Activated naive CD8-positive, alpha-beta T cell treated with anti-CD3 and anti-CD28 coated beads, Interleukin-2, amount 10 ng/mL, durations not matched to agents 7 days and 5 days (primary cell): ENCODE measurements at places on chromosomes 2 and 18. TPM values are rescaled to one million over a fixed set of nuclear protein-coding genes. Genes with fewer than 3 reads are reported as not detected.
A peak's percentile ranks its signal among the peaks of the same experiment; 100 is the strongest.

DNA sequence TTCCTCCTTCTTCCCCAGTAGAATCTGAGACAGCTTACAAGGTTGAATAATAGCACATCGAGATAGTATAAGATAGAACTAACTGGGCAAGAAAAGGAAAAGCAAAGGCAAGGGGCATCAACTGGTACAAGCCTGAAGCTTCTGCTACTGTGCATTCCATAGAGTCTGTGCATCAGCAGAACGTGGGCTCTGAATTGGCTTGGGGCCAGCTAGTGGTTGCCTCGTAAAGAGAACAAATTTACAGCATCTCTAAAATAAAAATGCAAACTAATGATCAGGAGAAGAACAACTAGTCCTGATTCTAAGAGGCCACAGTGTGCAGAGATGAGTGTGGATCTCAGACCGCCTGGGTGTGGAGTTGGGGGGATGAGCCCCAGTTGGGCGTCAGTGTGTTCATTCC, 36.6 kb downstream of the UPP2 start:
- DNase-seq, result no peak
- H3K4me1 ChIP-seq, result no peaks in the 10 kb centered on the region
- no peaks in the 10 kb centered on the region for H3K36me3 ChIP-seq

DNA sequence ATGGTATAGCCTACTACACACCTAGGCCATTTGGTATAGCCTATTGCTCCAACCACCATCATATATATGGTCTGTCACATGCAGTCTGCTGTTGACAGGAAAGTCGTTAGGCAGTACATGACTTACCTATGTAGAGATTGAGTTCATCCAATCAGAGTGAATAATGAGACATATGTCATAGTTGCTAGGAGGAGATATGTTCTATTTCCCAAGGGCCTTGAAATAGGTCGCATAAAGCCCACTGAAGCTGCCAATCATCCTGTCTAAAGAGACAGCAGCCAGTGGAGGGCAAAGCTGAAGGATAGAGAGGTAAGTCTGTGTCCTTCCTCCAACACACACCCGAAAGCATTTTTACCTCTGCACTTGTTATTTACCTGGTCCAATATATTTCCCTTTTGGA, 263.4 kb downstream of the PTPRM start:
- H3K36me3 ChIP-seq, result no peaks in the 10 kb centered on the region
- no peak overlapping the region for H3K4me3 ChIP-seq
- DNase-seq, result no peak

- no peak overlapping the region for H3K27ac ChIP-seq
- no peak overlapping the region for H3K4me3 ChIP-seq
- H3K36me3 ChIP-seq, result no peaks in the 10 kb centered on the region
- DNase-seq, result no peak
- no peaks in the 10 kb centered on the region for H3K4me1 ChIP-seq
- H3K27me3 ChIP-seq, result no peaks in the 10 kb centered on the region
Observed at GRCh38 chr2:213185147-213185822, 33.9 kb upstream of the IKZF2 start.

DNA sequence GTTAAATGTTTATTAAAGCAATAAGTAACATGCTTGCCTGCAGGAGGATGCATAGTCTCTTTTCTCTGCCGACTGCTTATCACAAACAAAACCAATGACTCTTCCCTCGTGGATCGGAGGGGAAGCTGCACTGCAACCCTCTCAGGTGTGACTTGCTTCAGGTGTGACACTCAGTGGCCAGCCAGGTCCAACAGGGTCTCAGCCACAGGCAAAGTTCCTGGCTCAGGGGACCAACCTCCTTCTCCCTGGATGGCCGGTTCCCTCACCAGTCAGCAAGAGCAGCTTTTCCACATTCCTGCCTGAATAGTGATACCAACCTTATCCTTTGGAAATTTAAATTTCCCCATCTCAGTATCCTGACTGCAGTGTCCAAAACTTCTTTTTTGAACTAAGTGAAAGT, 383.5 kb downstream of the CMPK2 start:
- H3K27me3 ChIP-seq, result peaks cover 3% of the 10 kb centered on the region
- H3K36me3 ChIP-seq, result no peaks in the 10 kb centered on the region
- H3K4me3 ChIP-seq, result no peak overlapping the region
- H3K27ac ChIP-seq, result no peak overlapping the region
- no peak for DNase-seq
- H3K4me1 ChIP-seq, result no peaks in the 10 kb centered on the region

GRCh38 chr2:107197594-107198294, 311.8 kb upstream of the ST6GAL2 start:
- H3K4me3 ChIP-seq, result no peak overlapping the region
- no peak for DNase-seq
- H3K4me1 ChIP-seq, result no peaks in the 10 kb centered on the region
- no peak overlapping the region for H3K27ac ChIP-seq

DNA sequence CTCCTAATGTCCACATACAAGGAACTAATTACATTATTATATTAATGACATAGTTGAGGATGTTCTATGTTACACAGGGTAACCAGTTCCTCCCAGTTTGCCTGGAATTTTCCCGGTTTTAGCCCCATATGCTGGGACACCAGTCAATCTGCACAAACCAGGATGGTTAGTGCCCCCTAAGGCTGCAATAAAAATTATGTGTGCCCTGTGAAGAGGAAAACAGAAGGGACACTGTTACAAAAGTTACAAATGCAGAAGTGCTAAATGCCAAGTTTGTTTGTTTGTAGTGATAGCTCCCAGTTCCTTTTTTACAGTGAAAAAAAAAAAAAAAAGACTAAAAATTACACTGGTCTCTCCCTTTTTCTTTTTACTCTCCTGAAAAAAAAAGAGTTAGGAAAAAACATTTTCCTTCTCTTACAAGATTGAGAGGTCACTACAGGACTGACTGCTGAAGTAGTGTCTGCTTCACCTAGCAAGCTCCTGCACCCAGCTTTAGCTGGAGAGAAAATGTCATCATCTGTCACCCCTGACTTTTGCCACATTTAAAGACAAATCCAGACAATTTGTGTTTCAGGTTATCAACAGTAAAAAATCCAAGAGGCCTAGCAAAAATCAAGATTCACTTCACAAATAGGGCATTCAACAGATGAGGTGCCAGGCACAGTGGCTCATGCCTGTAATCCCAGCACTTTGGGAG, 3.2 kb downstream of the ANKRD44 start:
- peak overlapping the region; percentile 92 for H3K4me3 ChIP-seq
- H3K4me1 ChIP-seq, result peaks cover 70% of the 10 kb centered on the region
- DNase-seq, result no peak
- no peaks in the 10 kb centered on the region for H3K27me3 ChIP-seq

DNA sequence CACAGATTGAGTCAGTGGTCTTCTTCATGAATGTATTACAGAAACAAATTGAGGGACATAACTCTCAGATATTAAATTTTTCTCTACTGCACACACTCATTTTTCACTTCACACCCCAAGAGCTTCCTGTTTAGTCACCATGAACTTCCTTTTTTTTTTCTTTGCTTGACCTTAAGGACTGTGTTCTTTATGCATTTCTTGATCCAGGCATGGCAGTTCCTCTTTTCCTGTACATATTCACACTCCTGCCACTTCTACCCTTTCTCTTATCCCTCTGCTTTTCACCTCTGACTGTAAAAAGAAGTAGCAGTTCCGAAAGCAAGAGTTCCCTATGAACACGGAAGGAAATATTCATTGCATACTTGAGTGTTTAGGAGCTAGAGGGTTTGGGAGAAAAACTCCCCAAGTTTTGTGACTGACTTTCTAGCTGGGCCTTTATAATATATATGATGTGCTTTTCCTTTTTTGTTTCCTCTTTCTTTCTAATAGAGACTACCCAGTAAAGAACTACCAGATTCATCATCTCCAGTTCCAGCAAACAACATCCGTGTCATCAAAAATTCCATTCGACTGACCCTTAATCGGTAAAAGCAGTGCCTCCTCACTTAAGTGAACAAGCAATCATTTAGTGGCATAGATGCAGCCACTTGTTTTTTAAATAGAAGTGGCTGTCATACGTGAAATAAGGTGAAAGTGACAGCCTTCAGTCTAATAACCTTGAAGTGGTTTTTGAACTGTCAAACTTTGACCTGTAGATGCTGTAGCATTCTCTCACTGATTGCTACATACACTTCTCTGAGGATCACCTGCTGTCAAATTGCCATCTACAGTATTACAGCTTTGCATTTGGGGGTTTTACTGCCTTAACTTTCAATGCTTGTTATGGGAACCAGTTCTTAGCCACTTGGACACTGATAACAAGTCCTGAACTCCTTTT, 40.8 kb downstream of the PAPOLG start:
- H3K4me3 ChIP-seq, result peak overlapping the region; percentile 6
- no peaks in the 10 kb centered on the region for H3K27me3 ChIP-seq
- H3K36me3 ChIP-seq, result peaks cover 21% of the 10 kb centered on the region
- DNase-seq, result no peak
- peak overlapping the region; percentile 67 for H3K27ac ChIP-seq

DNA sequence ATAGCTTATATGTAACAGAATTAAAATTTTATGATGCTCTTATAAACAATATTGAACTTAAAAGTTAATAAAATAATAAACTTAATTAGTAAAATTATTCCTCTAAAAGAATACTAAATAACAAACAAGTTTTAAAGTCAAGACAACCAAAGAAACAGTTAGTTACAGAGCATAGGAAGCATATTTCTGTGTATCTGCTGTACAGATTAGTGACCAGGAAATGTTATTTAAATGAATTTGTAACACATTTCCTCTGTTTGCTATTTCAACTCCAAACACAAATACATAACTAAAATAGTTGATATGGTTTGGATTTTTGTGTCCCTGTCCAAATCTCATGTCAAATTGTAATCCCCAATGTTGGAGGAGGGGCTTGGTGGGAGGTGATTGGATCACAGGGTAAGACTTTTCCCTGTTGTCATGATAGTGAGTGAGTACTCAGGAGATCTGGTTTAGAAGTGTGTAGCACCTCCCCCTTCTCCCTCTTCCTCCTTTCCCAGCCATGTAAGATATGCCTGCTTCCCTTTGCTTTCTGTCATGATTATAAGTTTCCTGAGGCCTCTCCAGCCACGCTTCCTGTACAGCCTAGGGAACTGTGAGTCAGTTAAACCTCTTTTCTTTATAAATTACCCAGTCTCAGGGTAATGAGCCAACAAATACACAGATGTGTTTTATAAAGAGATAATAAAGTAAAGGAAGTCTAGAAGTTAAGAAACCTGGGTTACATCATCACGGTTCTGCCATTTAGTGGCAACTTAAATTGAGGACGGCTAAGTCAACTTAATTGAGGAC, 51.8 kb downstream of the ROCK2 start:
- H3K27ac ChIP-seq, result no peak overlapping the region
- H3K36me3 ChIP-seq, result peaks cover 6% of the 10 kb centered on the region
- DNase-seq, result no peak

DNA sequence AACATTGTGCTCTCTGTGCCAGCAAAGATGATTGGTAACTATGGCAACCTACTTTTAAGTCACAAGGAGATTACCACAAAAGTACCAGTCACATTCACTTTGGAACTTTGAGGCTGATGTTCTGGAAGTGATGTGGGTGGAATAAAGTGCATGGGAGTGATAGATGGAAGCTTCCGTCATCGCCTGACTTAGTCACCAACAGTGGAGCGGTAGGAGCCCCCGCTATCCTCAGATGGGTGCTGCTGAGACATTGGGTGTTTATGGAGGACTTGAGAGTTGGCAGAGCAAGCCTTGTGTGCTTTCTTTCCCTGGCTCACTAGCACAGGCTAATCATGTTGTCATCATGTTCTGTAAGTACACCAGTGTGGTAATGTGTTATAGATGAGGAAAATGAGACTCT, 4.6 kb downstream of the PPP1R7 start:
- peaks cover 9% of the 10 kb centered on the region for H3K36me3 ChIP-seq
- no peak overlapping the region for H3K4me3 ChIP-seq
- H3K4me1 ChIP-seq, result peaks cover 28% of the 10 kb centered on the region
- no peaks in the 10 kb centered on the region for H3K27me3 ChIP-seq
- no peak overlapping the region for H3K27ac ChIP-seq
- DNase-seq, result no peak

DNA sequence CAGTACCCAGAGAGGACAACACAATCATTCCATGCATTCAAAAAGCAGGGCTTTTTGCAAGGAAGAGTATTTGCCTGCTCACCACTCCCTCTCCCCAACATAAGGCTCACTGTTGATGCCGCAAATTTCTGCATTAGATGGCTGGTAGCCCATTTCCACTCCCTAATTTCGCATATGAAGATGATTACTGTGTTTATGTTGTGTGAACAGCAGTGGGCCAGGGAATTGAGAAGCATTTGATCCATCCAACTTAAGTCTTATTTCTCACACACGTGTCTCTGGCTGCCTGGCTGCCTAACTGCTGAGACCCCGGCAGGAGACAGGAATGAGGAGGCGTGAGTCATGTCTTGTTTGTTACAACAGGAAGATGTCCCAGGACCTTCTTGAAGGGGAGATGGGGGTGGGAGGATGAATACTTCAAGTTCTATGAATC, 294.1 kb downstream of the ALK start:
- no peak for DNase-seq
- H3K4me1 ChIP-seq, result no peaks in the 10 kb centered on the region
- no peaks in the 10 kb centered on the region for H3K36me3 ChIP-seq
- H3K27ac ChIP-seq, result no peak overlapping the region

DNA sequence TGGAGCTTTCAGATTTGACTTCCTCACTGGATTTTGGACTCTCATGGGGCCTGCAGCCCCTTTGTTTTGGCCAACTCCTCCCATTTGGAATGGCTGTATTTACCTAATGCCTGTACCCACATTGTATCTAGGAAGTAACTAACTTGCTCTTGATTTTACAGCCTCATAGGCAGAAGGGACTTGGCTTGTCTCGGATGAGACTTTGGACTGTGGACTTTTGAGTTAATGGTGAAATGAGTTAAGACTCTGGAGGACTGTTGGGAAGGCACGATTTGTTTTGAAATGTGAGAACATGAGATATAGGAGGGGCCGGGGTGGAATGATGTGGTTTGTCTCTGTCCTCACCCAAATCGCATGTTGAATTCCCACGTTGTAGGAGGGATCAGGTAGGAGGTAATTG, 233.4 kb upstream of the GALNT5 start:
- H3K4me1 ChIP-seq, result no peaks in the 10 kb centered on the region
- H3K36me3 ChIP-seq, result no peaks in the 10 kb centered on the region
- no peaks in the 10 kb centered on the region for H3K27me3 ChIP-seq
- no peak overlapping the region for H3K4me3 ChIP-seq
- no peak overlapping the region for H3K27ac ChIP-seq

DNA sequence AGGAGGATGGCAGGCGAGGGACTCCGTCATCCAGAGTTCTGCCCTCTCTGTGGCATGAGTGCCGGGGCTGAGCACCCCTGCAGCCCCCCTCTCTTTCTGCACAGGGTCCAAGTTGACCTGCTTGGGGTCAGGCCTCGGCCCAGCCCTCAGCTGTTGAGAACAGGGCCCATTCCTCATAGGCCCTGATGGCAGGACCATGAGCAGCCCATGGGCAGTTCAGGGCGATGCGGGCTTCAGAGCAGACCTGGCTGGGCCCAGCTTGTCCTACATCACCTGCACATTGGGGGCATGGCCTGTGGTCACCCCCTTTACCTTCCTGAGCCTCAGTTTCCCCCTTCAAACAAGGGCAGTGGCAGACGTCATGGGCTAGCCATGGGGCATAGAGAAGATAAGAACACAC, 238.1 kb downstream of the SEPTIN10 start:
- H3K27ac ChIP-seq, result no peak overlapping the region
- no peaks in the 10 kb centered on the region for H3K36me3 ChIP-seq
- H3K4me1 ChIP-seq, result peaks cover 2% of the 10 kb centered on the region
- H3K4me3 ChIP-seq, result no peak overlapping the region
- H3K27me3 ChIP-seq, result no peaks in the 10 kb centered on the region
- no peak for DNase-seq

GRCh38 chr2:45115181-45115580, 105.9 kb upstream of the SIX2 start:
- no peak overlapping the region for H3K27ac ChIP-seq
- no peaks in the 10 kb centered on the region for H3K4me1 ChIP-seq
- no peaks in the 10 kb centered on the region for H3K36me3 ChIP-seq
- H3K27me3 ChIP-seq, result peaks cover 6% of the 10 kb centered on the region
- no peak overlapping the region for H3K4me3 ChIP-seq

Gene FAM161A
- total RNA-seq, result 3.8 TPM

Gene PER2
- 13.7 TPM for total RNA-seq

Gene COL5A2
- total RNA-seq, result 2.3 TPM

Gene RBM43
- total RNA-seq, result 11.6 TPM

Gene CCDC121
- 1.6 TPM for total RNA-seq
